ENCODE measurements at places on chromosomes 11 and 22.

GRCh38 chr11:83881428-83881827, 595.3 kb upstream of the CCDC90B start:
- no peak for DNase-seq

DNA sequence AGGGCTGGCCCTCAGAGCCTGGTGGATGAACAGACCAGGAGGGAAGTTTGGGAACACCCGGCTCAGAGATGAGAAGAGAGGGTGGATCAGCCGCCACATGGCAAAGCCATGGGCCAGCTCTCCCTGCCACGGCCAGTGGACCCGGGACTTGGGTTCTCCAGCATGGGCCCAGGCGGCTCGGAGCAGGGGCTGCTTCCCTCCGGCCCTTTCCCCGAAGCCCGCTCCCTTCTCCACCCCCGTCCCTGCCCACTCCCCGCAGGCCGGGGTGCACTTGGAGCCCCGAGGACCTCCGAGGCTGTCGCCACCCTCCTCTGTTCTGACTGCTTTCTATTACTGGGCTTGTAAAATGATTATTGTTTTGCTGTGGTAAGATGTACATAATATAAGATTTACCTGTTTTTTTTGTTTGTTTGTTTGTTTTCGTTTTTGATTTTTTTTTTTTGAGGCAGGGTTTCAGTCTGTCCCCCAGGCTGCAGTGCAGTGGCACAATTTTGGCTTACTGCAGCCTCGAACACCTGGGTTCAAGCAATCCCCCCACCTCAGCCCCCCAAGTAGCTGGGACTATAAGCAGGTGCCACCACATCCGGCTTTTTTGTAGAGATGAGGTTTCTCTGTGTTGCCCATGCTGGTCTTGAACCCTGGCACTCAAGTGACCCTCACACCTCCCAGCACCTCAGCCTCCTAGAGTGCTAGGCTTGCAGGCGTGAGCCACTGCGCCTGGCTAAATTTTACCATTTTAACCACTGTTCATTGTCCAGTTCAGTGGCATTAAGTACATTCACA, 11.3 kb upstream of the TH start:
- DNase-seq = no peak

GRCh38 chr22:24494167-24494527, 985 bp upstream of the UPB1 start:
- no peak for DNase-seq

DNA sequence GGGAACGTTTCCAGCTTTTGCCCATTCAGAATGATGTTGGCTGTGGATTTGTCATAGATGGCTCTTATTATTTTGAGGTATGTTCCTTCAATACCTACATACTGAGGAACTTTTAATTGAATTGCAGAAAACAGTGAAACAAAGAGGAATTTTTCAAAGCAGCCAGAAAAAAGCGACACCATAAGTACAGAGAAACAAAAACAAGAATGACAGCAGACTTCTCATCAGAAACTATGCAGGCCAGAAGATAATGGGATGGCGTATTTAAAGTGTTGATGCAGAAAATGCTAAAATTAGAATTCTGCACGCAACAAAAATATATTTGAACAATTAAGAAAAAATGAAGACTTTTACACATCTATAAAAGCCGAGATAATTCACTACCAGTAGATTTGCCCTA, 95.4 kb upstream of the TIMP3 start:
- DNase-seq = no peak

DNA sequence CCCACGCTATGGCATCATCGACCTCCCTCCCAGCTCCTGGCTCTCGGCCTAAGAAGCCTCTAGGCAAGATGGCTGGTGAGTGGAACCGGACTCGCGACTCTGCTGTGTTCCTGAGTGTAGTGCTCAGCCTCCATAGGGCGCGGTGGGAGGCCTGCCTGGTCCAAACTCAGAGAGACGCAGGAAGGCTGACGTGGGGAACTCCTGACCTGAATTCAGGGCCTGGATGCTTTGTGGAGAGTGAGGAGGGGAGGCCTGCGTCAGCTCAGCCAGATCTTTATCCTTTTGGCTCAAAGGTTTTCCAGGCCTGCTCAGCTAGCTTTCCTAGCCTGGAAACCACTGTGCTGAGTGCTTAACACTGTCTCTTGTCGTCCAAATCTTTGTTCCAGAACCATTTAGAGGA, 8.0 kb downstream of the TIRAP start:
- DNase-seq = no peak

DNA sequence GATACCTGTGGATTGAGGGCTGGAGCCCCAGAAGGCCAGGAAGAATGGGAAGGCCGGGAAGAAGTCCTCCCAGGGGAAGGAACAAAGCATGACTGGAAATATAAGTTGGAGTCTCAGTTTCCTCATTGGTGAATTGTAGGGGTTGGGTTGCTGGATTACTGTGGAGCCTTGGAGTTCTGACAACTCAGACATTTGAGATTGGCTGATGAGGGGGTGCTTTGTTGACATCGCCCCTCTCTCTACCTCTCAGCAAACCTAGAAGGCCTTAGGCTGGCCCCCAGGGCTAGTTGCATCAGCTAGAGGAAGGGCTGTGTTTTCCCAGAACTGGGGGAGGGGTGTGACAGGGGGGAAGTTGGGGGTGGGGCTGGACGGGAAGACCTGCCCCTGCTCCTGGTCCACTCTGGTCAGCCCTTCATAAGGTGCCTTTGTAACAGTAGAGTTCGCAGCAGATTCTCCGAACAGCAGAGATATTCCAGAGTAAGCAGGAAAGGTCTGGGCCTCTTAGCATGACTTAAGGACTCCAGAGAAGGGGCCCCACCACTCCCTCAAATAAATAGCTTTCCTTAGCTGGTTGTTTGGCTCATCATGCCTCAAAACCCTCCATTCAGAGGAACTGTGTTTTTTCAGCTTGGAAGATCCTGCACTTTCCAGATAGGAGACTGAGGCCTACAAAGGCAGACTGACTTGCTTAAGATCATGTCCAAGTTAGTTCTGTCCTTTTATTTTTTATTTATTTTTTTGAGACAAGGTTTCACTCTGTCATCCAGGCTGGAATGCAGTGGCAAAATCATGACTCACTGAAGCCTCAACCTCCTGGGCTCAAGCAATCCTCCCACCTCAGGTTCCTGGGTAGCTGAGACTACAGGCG, 12.5 kb upstream of the THRSP start:
- no peak for DNase-seq

DNA sequence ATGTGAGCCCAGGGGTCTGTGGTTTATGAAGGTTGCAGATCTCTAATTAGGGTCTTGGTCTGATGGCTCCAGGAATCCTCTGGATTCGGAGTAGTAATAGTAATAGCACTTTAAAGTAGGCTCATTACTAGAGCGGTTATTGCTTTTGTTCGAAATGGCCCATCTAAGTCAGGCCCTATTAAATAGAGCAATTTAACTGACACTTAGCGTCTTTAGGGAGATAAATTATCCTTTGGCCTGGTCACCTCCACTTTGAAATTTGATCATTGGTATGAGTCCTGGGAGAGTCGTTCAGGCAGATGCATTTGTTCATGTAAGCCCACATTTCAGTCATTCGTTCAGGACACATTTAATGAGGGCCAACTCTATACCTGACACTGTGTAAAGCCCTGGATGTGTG, 54.8 kb downstream of the LDLRAD3 start:
- DNase-seq = no peak

DNA sequence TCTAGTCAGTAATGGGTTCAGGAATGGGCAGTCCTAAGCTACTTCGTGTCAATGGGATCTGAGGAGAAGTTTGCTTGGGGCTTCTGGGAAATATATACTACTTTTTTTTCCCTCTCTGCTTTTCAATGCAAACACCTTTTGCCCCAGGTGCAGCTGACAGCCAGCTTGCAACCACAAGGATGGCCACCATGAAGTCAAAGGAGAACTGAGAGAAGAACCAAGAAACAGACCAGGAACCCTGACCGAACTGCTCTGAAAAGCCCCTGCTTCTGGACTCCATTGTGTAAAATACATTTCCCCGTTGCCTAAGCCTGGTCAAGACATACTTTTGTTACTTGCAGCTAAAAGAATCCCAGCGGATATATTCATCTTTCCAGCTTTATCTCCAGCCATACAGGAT, 20.1 kb upstream of the CD44 start:
- DNase-seq = no peak

DNA sequence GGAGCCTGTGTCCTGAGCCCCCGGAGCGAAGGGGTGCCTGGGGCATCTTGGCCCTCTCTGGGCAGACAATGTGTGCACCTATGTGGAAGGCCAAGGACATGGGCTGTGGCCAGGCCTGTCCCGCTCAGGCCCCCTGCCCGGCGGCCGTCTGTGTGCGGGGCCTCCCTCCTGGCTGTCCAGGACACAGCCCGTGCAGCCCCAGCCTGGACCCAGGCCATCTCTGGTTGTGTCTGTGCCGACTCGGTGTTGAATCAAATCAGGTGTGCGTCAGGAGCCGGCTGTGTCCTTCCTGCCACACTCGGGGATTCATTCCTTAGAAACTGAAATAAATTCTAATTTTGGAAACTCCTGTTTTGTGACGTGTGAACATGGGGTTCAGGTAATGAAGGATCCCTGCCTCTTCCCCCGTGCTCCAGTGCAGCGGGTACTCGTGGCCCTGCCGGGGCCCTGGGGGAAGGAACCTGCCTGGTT, 1.5 kb upstream of the SELENOO start:
- DNase-seq = no peak

DNA sequence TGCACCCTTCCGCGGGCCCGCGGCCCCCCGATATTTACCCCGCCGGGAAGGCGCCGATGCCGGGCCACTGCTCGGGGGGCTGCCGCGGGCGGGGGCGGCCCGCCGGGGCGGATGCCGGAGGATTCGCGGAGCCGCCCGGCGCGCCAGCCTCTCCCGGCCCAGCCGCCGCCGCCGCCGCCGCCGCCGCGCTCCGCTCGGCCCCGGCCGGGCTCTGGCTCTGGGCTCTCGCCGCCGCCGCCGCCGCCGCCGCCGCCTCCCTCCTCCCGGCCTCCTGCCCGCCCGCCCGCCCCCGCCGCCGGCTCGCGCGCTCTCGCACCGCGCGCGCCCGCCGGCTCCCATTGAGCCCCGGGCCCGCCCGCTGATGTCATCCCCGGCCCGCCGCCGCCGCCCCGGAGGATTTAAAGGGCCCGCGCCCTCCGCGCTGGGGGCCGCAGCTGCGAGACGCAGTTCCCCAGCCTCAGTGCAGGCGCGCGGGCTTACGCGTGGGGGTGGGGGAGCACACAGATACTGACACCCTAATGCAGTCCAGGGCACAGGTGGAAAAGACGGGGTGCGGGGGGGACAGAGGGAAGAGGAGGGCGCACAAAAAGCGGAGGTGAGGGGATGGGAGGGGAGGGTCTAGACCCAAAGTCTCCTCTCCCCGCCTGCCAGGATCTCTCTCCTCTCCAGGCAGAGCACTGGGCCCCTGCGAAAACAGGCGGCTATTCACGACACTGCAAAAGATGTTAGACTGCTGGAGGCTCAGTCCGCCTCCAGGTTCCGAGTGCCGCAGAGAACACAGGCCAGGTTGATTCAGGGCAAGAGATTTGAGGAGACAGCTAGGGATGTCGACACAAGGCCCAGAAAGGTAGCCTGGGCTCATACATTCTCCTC, at the start of gene CSNK1E:
CSNK1E (minus strand) TSS at position 312 of the 873 bp plus-strand sequence. CDS start 3,276 bp downstream, outside the sequence.
- peak; percentile 70 for DNase-seq

- DNase-seq = no peak
Measured at GRCh38 chr11:128227466-128227865, 359.9 kb downstream of the ETS1 start.

- DNase-seq = no peak
Measured at GRCh38 chr11:110027627-110028371, 65.4 kb upstream of the ZC3H12C start.

- DNase-seq = no peak
Measured at GRCh38 chr11:102788334-102788995, 8.0 kb upstream of the MMP10 start.

DNA sequence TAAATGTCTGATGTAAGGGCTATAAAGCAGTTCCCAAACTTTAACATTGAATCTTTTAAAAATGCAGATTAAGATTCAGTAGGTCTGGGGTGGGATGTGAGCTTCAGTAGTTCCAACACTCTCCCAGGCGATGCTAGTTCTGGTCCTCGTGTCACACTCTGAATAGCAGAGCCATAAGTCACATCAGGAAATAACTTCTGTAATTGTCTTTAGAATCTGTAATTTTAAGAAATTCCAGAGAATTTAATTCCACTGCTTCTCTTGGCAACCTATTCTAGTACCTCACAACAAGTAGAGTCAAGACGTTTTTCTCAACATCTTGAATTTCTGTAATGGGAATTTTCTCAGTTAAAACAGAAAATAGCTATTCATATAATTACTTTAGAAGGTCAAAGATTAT, 223.1 kb downstream of the TMEM135 start:
- DNase-seq = no peak

- DNase-seq = no peak
Measured at GRCh38 chr11:18063125-18063524, 17.1 kb upstream of the TPH1 start.

DNA sequence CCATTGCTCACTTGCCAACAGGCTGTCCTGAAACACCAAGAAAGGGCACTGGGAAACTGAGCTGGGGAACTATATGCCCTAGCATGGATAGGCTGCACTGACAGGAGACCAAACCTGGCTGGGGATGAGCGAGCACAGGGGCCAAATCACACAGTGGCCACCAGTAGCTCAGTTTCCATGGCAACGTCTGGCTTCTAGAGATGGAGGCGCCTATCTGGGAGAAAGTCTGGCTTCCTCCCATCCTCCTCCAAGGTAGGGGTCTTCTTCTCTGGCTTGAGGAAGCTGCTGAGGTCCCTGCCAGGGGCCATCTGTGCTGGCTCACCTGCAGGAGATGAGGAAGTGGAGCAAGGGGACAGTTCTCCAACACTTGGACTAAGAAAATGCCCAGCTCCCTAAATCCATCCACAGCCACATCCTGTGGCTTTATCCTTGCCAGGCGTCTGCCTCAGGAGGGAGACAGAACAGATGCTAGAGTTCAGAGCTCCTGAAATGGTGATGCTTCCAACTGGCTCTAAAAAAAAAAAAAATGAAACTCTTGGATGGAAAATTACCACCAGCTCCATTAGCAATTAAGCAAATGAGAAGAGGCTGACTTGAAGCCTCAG, 48.3 kb downstream of the SYT13 start:
- no peak for DNase-seq

GRCh38 chr11:82932564-82932963, 31.0 kb downstream of the DDIAS start:
- DNase-seq = no peak

DNA sequence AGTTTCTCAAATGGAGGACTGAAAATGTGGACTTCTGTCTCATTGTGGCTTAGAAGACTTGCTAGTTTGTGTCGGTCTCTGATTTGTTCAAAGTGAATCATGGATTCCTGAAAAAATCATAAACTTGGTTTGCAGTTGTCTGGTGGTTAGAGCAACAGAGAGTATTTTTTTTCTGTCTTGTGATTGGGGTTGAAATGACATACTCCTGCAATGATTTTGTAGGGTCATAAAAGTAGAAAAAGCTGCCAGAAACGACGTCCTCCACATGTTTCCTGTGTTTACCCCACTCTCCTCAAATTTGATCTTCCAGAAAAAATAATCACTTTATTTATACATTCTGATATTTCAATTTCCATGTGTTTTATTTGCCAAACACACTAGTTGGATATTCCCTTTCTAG, 219.2 kb upstream of the PGR start:
- no peak for DNase-seq

DNA sequence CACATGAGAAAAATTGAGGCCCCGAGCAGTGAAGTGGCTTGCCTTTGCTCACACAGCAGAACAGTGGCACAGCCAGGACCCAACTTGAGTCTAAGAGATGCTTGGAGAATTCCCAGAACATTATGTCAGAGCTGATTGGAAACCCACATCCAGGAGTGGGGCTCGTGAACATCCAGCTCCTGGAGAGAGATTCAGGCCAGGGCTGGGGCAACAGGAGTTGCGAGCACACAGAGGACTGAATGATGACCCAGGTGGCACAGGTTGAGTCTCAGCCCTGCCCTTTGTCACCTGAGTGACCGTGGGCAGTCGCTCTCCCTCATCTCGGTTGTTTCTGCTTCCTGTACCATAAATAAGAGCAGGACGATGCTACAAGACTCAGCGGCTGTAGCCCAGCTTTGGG, 102.6 kb downstream of the MYO18B start:
- no peak for DNase-seq
